ENCODE measurements at places on chromosomes 2 and 18.

- peak; percentile 70 for DNase-seq
These were observed 56.4 kb downstream of the ZFP36L2 start for GRCh38 chr2:43169987-43170386.

DNA sequence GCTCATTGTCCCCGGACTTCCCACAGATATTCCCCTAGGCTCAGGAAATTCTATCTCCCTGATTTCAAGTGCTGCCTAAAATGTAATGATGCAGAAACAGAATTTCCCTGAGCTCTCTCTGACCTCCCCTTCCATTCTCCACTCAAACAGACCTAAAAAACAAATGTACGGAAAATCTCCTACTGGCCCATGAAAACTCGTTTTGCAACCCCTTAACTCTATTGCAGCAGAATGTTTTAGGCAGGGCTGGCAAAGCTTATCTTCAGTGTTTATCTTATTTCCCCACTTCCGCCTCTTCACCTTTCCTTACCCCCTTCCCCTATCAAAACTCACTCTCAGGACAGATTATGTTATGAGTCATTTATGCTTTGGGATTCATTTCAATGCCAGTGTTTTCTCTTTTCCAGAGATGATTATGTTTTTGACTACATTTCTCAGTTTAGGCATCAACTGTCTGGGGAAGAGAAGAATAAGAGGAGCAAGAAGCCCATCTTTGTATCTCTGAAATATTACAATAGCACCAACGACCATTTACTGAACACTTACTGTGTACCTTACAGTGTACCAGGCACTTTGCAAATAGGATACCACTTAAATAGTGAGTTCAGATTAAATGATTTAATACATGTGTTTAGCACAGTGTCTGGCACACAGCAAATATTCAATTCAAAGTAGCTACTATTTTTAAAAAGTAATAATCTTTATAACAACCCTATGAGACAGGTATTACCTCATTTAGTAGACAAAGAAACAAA is 53.9 kb upstream of the STPG4 start:
- no peak for DNase-seq

GRCh38 chr2:189091253-189091652 is 88.3 kb downstream of the COL5A2 start:
- no peak for DNase-seq

DNA sequence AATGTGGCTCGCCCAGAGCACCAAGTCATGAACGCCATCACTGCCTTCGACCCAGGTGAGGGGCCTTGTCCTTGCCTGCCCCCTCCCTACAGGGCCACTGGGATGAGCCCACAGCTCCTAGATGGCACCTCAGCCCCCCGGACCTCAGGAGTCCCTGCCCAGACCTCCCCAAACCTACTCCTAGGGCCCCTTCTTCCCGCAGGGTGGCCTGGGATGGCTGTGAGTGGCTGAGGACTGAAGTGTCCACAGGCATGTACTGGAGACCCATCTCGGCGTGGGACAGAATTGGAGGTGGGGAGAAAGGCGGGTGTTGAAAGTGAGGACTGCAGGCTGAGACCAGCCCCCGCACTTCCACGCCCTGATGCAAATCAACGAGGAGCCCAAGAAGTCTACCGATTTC is 2.8 kb upstream of the TUBB6 start:
- DNase-seq: no peak

DNA sequence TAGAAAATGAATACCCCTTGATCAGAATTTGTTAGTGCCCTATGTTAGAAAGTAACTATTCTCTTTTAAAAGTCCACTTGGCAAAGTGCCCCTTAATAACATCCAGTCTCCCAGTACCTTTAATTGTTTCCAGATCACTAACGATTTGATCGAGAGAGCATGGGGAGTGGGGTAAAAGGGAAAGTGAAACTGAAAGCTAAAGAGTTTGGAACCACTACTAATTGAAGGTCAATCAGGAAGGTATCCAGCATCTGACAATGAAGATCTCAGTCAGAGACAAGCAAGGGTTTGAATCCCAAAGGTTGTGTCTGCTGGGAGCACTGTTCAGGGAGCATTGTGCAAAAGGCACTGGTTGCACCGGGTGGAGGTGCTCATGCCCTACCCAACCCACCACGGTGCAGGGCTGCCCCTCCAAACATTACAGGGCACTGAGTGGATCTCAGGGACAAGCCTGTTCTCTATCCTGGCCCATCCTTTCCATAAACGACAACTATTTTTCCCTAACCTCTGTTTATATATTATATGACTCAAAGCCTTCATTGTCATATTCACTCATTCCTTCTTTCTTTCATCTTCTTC is 14.6 kb upstream of the RIT2 start:
- no peak for DNase-seq

DNA sequence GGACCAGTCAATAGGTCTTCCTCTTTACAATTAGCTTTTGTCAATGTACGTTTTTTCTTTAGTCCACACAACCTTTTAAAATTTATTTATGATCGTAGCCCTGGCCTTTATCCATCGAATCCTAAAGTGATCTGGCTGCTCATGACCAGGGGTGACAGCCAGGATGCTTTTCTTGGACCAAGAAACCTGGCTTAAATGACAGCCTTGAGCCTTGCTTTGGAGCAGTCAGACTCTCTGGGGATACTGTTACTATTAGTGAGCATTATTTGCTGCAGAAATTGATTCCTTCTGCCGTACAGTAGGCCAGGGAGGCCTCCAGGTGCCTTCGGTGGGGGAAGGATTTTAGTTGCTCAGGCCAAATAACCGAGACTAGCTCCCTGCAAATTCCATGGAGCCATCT is 70.2 kb downstream of the AGAP1 start:
- no peak for DNase-seq

DNA sequence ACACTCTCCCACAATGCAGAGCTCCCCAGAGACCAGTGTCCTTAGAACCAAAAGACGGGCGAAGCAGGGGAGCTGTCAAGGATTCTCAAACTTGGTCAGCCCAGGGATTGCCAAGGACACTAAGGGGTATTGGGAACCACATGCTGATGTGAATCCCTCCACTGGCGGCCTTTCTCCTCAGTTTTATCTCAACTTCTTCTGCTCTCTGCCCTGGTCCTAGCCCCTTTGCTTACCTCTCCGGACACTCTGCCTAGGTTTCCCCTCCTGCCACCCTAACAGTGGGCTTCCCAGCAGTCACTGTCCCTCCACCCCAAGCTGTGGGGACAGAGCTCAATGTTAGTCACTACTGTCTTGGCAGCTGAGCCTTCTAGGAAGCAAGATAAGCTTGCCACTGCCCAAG is 61.1 kb downstream of the POLR1A start:
- DNase-seq: peak; percentile 14

DNA sequence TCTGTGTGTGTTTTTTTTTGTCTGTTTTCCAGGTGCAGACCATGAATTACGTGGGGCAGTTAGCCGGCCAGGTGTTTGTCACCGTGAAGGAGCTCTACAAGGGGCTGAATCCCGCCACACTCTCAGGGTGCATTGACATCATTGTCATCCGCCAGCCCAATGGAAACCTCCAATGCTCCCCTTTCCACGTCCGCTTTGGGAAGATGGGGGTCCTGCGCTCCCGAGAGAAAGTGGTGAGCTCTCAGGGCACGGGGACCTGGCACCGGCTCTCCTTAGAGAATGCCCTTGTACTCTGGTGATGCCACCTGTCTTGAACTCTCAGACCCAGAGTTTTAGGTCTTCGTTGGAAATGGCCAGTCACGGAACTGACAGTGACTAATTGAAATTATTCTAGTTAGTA is 19.1 kb downstream of the LPIN1 start:
- no peak for DNase-seq

Measured in H9 (cell line).